WERI-Rb-1 (cell line): ENCODE measurements at places on chromosomes 1 and 21.

- peak; percentile 92 for DNase-seq
Measured at GRCh38 chr1:204445860-204446412, 34.3 kb upstream of the PPP1R15B start.

GRCh38 chr1:175136246-175136645, 56.3 kb downstream of the KIAA0040 start:
- no peak for DNase-seq

GRCh38 chr1:168977618-168978017, 128.9 kb upstream of the ATP1B1 start:
- DNase-seq = peak; percentile 19

DNA sequence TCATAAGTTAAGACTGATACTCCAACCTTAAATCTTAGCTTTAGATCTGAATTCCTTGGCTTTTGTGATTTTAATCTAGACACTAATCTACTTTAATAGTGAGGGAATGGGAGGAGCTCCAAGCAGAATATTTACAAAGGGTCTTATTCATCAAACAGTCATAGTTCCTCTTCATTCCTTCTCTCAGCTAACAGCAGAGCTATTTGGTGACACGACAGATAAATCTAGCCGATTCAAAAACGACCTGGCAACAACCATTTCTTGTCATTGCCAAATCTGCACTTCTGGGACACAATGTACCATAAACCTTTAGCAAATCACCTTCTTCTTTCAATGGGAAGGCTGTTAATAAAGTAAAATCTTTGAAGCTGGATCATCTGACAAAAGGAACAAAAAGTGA, 52.8 kb upstream of the FOXD3 start:
- DNase-seq = no peak

DNA sequence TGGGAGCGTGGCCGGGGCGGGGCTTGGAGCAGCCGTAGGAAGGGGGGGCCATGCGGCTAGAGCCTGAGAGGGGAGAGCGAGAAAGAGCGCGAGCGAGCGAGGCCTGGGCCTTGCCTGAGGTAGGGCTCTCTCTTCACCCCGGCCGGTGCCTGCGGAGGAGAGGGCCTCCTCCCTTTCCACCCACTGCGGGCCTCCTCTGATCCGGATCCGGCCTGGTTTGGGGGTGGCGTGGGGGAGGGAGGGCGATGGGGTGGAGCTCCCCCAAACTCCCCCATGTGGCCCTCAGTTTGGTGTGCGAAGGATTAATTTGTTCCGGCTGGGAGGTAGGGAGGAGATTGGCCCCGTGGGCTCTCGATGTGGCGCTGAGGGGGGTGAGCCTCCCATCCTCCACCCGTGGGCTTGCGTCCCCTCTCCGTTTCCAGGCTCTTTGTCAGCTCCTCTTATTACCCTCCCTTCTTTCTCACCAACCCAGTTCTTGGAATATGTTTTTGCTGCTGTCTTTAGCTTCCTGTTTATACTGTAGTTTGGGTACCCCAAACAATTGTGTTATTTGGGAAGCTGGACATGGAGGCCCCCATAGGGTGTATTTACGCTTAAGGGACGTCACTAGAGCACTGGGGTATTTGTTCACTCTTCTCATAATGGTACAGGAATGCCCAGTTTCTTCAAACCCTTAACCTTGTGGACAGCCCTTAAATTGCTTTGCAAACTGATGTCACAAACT, 685 bp downstream of the UBAP2L start:
- peak; percentile 87 for DNase-seq

- DNase-seq = peak; percentile 96
Measured at GRCh38 chr1:39158327-39159086, 46.0 kb upstream of the MACF1 start.

DNA sequence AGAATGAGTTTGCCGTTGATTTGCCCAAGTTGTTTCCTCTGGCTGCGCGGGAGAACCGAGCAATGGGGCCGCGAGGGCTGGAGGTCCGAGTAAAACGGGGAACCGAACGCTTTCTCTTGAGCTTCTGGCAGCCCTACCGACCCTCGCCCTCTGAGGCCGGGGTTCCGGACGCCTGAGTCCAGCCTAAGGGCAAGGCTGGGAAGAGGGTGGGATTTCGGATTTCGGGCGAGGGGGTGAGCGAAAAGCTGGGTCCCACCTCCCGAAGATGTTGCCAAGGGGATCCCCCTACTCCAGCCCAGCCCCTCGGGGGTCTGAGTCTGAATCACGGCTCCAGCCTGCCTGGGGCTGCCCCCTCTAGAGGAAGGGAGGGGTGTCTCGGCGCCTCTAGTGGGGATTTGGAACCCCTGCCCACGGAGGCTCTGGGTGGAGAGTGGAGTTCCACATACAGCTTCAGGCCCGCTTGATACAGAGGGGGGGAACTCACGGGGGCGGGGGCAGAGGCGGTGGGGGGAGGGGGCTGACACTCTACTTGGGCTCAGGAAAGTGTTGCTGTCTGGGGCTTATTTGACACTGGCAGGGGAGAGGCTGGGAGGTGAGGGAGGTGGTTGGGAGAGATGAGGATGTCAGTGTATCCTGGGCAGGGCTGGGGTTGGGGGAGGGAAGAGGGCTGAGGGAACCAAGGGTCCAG, 617 bp downstream of the KIRREL1 start:
- peak; percentile 71 for DNase-seq

DNA sequence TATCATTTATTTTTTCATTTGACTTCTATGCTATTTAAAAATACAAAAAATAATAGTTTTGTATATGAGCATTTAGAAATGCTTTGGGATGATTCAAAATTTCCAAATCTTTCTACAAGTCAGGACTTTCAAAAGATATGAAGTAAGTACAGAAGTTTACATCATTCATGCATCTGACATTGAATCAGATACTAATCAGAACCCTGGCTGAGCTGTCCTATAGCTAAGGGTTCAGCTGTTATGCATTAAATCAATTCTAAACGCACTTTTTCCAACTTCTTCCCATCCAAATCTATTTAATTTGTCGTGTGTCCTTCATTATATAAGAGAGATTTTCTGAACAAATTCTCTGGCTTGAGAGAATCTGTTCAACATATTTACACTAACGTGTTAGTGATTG, 779.4 kb downstream of the LTN1 start:
- no peak for DNase-seq

DNA sequence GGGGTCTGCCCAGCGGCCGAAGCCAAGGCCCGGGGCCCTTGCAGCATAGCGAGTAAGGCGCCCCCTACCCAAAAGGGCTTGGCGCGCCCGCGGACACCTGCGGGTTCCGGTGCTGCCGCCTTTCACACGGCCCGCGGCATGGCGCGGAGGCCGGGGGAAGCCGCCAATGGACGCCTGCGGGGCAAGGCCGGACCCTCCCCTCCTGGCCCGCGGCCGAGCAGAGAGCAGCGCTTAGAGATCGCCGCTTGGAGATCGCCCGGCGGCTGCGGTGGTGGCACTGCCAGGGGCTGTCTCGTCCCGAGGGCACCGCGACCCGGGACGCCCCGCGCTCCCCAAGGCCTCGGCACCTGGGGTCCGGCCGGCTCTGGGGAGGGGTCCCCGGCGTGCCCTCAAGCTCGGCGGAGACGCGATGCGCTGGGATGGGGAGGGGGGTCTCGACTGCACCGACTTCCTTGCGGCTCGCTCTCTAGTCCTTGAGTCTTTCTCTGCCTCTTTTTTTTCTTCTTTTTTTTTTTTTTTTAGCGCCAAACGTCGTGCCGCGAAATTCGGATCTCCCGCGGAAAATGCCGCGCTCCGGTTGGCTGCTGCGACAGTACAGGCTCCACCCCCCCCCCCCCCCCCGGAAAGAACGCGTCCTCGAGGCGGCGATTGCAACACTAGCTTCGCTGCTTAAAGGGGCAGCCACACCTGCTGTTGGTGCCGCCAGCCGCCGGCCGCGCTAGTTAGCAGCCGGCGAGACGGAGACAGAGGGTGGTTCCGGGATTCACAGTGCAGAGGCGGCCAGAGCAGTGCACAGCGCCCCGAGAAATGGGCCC, at the start of gene E2F2:
TSS of gene E2F2 (minus strand) at position 487 of the 815 bp plus-strand sequence. CDS start at position 47, 440 bp downstream.
- DNase-seq = peak; percentile 89

DNA sequence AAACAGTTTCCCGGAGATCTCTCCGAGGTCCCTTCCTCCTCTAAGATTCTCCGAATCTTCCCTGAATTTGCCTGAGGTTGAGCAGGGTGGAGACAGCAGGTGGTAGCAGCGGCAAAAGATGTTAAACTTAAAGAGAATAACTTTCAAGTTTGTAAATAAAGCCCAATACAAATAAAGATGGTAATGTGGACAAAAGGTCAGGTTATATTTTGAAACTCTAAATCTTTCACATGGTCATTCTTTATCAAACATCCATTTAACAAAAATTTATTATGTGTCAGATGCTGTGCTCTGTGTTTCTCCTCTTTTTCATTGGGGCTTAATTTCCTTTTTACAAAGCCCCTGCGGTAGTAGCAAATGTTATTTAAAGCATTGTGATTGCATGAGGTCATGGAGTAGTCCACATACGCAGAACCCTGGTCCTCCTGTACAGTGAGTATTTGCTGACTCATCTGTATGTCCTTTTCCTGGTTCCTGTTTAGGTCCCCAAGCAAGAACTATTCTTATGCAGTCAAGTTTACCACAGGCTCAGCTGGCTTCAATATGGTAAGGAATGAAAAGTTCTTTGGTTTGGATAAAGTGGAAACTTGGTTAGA, 119.2 kb downstream of the ITSN1 start:
- peak; percentile 19 for DNase-seq
